Liver (tissue), 10 donors: ENCODE measurements at places on chromosomes 2 and 18. TPM values are rescaled to one million over a fixed set of nuclear protein-coding genes. Genes with fewer than 3 reads are reported as not detected.

TBR1 gene
- not detected for polyA plus RNA-seq

PRKAG3 gene
- 0.08 TPM for polyA plus RNA-seq

GRCh38 chr2:8642366-8643068 is 39.3 kb upstream of the ID2 start:
- no peak for DNase-seq

DNA sequence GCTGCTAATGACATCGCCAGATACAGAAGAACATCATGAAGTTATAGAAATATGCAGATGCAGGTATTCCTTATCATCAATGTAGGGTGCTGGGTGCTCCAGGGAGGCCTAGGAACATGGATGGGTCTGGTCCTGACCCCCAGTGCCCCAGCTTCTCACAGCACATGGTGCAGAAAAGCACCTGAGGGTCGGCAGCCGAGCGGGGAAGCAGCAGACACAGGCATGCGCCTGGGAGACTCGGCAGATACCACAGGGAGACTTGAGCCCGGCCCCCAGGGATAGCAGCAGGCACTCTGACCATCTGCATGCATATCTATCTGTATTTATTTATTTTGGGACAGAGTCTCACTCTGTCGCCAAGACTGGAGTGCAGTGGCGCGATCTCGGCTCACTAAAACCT is 43.2 kb downstream of the TMEM18 start:
- DNase-seq = no peak
